ENCODE measurements at places on chromosomes 16 and 17.
A peak's percentile ranks its signal among the peaks of the same experiment; 100 is the strongest.

DNA sequence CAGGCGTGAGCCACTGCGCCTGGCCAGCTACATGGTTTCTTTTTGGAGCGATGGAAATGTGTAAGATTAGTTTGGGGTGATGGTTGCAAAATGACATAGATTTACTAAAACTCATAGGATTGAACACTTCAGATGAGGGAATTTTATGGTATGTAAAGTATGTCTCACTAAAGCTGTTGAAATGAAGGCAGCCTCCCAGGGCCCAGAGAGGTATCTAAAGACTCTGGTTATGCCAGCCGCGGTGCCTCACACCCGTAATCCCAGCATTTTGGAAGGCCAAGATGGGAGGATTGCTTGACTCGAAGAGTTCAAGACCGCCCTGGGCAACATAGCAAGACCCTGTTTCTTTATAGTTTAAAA, 254.9 kb downstream of the PARN start:
- DNase-seq: no peak

GRCh38 chr16:17633181-17633951, 162.6 kb upstream of the XYLT1 start:
- DNase-seq: no peak

DNA sequence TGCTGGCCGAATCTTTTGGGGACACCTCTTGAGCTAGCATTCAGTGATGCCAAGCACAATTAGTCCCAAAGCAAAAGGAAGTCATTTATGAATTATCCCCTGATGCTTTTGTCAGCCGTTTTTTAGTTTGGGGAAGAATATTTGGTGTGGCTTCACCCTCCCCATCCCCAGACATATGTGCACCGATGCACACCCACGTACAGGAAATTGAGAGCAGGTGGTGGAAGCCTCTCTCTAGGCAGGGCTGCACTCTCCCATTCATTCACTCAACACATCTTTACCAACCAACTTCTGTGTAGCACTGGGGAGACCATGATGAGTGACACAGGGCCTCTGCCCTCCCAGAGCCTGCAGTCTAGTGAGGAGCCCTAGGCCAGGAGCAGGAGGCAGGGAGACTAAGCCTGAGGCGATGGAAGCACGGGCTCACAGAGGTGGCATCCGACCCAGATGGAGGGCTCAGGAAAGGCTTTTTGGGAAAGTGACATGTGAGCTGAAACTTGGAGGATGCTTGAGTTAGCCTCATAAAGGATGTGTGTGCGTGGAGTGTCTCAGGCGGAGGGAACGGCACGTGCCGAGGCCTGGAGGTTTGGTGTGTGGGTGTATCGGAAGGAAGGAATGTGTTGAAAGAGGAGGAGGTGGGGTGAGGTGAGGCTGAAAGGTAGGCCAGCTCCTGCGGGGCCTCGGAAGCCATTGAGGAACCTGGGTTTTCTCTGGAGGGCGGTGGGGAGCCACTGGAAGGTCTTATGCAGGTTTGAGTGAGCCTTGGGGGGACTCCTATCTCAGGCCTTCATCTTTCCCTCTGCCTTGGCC, 43.8 kb downstream of the PSME3IP1 start:
- DNase-seq: no peak

DNA sequence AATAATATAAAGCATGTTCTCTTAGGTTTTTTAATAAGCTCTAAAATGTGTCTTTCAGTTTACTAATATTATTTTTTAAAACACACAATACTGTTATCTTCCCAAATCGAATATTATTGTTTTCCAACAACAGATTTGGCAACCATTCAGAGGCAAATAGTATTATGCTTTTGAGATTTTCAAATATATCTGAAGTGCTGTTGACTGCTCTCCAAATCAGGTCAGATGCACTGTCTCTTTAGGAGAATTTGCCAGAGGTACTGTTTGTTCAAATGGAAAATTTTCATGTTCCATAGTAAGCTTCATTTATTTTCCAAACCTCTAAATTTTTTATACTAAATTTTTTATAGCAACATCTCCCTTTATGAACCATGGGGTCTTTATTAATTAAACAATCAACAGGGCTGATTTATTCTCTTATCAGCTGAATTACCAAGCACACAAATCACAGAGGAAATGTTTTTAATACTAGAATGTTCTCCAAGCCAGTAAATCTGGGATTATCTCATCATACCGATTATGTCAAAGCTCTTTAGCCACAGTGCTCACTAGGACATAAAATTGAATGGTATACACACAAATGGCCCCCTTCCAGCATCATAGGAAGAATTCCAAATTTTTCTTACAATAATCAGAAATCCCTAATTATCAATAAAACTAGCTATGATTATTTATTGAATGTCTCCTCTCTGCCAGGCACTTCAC, 108.8 kb upstream of the HLF start:
- no peak for DNase-seq

DNA sequence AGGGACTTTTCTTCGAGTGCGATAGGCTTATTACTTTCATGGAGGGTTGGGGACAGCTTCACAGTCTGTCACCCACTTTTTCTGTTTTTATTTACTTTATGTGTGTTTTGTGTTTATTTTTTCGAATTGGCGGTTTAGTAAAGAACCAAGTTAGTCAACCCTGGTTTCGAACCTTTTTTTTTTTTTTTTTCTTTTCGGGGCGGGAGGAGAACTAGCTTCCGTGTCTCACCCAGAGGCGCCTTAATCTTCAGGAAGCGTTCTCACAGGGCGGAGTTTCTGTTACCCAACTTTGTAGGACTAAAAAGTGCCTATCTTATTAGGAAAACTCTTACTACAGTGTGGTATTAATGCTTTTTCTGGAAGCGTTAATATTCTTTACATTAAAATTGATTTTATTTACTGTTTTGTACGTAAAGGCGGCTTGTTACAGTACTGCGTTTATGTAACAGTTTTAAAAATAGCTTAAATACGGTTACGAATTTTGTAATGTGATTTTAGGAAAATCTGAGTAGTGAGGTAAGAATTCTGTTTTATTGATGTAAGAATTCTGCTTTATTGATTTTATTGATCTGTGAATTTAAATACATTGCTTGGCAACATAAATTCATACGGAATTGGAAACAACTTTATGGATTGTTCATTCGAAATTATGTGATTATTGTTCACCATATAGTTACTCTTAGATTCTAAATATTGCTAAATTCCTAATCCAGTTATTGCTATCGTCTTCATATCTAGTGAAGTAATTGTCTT, 885 bp downstream of the ZNF207 start:
- peak; percentile 82 for DNase-seq

DNA sequence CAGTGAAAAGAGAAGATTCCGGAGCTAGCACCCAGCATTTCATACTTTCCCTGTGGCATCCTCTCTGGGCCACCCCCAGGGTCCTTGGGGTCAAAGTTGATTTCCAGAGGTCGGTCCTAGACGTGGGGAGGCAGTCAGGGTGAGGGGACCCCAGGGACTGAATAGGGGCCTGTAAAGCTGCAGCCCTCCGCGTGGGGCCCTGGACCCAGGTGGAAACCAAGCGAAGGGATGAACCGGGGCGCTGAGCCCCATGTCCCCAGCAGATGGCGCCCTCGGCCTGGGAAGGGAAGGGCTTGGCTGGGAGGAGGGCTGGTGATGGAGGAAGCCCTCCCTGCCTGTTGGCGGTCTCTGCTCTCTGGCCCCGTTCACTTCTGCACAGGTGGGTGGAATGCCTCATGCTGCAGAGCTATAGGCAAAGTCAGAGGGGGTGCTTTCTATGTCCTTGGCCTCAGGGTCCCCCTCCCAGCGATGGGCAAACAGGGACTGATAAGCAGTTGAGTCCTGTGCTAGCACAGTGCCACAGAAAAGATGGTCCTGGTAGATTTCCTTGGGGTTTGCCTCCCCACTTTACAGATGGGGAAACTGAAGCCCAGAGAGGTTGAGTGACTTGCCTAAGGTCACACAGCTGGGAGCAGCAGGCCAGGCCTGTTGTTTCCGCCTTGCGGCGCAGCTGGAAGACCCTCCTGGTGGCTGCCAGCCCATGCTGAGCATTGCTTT, 163.4 kb upstream of the CIBAR2 start:
- peak; percentile 27 for DNase-seq

DNA sequence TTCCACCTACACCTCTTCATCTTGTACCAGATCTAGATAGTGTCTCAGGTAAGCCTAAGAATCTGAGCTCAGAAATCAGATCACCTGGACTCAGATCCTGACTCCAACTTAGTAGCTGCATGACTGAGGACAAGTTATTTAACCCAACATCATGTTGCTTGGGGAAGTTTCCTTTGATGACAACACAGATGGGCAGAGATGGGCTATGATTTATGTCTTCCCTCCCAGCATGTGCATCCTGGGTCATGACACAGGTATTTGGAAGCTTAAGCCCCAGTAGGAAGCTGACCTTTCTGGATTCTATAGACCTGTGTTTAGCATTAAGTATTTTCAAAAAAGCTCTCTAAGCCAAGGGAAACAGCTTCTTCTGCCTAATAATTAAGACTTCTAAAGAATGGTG, 12.4 kb upstream of the HEATR6 start:
- DNase-seq: no peak

Measured in inflammatory macrophage treated with lipopolysaccharide for 1 hour (primary cell).